Right atrium auricular region (tissue), 2 donors: ENCODE measurements at places on chromosomes 2 and 18. TPM values are rescaled to one million over a fixed set of nuclear protein-coding genes. Genes with fewer than 3 reads are reported as not detected.

TTN gene
- 3,257 TPM for total RNA-seq

DNA sequence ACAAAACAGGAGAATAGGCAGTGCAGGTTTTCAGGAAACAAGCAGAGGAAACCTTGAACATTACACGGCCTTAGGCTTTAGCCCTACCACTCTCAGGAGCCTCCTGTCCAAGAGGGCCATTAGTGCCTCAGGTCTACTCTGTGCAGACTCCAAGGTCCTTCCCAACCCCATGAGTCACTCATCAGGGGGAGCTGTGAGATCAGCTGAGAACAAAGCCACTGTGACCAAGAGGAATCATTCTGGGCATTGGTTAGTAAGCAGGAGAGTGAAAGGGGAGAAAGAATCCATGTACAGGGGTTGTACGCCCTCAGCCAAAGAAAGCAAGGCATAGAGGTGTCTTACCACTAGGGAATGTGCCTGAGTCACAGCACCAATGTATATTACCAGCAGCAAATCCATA, 680.3 kb downstream of the DPP10 start:
- no peak overlapping the region for H3K4me3 ChIP-seq
- no peaks in the 10 kb centered on the region for H3K4me1 ChIP-seq
- no peaks in the 10 kb centered on the region for H3K27me3 ChIP-seq

DNA sequence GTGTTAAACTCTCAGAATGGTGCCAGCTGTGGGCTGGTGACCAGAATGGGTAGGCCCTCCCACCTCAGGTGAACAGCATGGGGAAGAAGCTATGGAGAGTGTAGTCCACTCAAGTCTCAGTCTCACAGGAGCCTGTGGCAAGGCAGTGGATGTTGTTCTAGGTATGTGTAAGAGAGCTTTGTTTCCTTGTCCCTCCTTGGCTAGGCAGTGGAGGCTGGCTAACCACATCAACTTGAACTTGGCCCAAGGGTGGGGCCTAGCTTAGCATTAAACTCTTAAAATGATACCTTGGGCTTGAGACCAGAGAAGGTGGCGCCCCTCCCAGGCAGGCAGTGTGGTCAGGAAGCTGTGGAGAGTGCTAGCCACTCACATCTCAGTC, 53.2 kb upstream of the SLC4A10 start:
- H3K36me3 ChIP-seq = no peaks in the 10 kb centered on the region
- H3K4me3 ChIP-seq = no peak overlapping the region
- no peak for DNase-seq
- H3K27ac ChIP-seq = no peak overlapping the region

DNA sequence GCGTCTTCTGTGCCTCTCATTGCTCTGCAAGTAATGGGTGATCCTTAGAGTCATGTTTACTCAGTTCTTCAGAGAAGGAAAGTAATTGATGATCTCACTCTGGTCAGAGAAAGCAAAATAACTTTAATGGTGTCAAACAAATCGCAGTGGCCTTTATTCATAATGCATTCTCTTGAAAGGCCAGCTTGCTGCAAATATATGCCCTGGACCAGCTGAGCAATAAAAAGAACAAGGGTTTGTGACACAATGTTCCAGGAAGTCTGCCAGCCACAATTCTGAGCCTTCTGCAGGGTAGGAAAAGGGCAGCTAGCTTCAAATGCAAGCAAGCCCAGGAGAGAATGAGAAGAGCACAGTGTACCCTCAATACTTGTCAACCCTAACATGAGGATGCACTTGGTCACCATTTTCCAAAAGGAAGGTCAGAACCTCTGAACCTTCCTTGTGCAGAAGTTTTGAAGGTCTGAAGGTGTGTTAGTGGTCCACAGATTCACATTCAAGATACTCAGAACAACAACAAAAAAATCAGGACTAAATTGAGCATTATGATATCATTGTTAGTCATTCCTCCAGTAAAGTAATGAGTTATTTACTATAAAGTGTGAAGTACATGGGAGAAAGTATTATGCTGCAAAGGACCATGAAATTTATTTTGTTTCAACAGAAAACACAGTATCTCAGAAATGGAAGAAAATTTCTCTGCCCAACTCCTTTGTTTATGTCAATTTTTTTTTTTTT, 355.6 kb downstream of the PAX3 start:
- H3K4me3 ChIP-seq = no peak overlapping the region
- DNase-seq = no peak
- no peaks in the 10 kb centered on the region for H3K27me3 ChIP-seq
- no peaks in the 10 kb centered on the region for H3K4me1 ChIP-seq

- H3K27ac ChIP-seq = no peak overlapping the region
- no peaks in the 10 kb centered on the region for H3K27me3 ChIP-seq
- H3K4me1 ChIP-seq = no peaks in the 10 kb centered on the region
- no peaks in the 10 kb centered on the region for H3K36me3 ChIP-seq
Measured at GRCh38 chr2:8452296-8452695, 229.6 kb upstream of the ID2 start.
